ENCODE measurements at places on chromosomes 12 and 14.

- no peak for DNase-seq
Measured at GRCh38 chr14:102442241-102443211, 67.0 kb downstream of the ANKRD9 start.

DNA sequence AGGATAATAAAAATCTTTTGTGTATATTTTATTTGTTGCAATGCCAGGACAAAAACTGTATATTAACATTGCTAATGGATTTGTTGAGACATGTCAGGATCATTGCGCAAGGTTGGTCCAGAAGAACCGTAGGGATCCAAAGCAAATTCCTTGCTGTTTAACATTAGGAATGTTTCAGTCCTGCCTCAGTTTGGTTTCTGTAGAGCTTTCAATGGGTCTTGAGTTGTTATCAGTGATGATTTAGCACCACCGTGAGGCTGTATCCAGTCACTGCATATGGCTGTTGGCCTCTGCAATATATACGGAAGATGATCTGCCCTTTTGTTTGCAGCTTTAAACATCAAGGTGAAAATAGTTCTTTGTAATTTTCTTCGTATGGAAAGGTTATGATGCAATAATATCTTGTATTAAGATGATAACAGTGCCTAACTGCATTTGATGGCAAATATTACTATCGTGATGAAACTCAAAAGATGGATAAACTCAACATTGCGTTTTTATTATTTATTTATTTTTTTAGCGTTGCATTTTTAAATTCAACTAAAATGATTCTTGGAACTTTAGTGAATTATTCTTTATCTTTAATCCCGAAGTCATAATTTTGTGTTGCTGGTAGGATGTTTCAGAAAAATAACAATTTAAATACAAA, 231.2 kb downstream of the AKAP6 start:
- peak; percentile 54 for DNase-seq

GRCh38 chr14:94670692-94671285, 58.6 kb downstream of the SERPINA3 start:
- DNase-seq = no peak

DNA sequence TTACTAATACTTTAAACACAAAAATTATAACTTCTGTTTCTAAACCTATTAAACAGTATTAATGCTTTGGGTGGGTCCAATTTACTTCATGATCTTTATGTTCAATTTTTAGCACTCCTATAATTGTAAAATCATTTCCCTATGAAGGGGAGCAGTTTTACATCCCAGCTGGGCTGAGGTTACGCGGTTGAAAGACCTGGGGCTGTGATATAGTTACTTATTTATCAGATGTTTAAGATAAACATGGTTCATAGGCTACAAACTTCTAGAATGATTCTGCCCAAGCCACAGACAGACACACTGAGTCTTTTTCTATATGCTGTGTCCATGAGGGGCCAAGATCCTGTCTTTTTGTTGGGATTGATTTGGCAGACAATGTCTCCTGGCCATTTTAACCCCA, 44.4 kb downstream of the DYRK2 start:
- peak; percentile 43 for DNase-seq

- DNase-seq = peak; percentile 55
Measured at GRCh38 chr12:560691-561390, 101.1 kb downstream of the B4GALNT3 start.

- no peak for DNase-seq
Measured at GRCh38 chr12:80715713-80716249, 931 bp upstream of the MYF5 start.

DNA sequence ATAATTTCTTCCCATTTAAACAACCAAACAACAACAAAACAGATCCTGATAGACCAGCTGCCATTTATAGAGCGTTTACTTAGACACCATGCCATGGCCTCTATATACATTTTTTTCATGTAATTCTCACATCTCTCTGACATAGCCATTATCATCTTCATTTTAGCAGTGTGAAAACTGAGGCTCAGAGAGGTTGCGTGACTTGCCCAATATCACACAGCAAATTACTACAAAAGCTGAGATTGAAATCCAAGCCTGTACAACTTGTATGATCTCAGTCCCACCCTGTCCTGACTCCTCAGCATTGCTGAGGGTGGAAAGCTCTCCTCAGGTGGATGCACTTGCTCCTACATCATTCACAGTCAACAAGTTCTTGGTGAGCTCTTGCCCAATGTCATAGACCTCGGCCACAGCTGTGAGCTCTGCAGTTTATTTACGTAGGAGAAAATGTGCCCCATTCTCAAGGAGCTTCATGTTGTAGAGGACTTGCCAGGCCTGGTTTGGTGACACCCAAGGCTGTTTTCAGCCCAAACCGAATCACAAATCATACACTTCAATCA, 55.5 kb downstream of the CRACR2A start:
- DNase-seq = no peak

DNA sequence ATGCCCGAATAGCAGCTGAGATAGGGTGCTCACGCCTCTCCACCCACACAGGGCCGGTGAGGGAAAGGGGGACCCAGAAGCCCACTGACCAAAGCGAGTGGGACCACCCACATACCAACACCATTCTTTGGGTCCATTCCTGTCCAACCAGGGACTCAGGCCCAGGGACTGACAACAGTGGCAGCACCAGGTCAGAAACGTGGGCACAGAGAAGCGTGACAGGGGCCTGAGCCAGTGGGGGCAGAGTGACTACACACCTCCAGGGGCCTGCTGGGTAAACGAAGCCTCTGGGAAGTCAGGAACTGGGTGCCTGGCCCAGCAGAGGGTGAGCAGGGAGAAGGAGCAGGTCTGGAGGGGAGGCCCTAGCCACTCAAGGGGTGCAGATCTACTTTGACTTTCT, 13.7 kb downstream of the SPRYD3 start:
- no peak for DNase-seq

GRCh38 chr12:47387994-47388393, 308.2 kb upstream of the AMIGO2 start:
- no peak for DNase-seq

GRCh38 chr14:55128386-55129085, 516 bp upstream of the LGALS3 start:
- DNase-seq = no peak

- DNase-seq = no peak
Measured at GRCh38 chr14:102802834-102803523, 25.7 kb downstream of the TRAF3 start.

DNA sequence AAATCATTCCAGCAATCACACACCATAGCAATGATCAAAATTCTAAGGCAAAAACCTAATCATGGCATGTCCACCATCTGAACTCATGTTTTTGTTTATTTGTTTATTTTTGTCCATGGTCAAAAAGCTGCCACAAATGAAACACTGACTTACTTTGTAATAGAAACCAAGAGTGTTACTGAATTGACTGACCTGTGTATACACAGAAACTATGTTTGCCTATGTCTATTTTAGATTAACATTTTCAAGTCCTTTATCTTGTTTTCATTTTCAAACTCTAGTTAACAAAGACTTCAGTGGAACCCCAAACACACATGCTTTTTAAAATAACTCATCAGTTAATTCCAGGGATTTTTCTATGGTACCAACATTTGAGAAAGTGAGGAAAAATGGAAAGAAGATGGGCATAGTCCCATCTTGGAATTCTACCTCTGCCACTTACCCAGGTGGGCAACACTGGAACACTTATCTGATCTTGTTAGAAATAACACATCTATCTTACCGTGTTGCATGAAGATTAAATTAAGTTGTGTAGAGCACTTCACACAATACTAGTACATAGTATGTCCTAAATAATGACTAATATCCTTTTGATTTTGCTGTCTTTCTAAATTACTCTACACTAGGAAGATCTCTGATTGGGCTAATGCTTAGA, 6.4 kb downstream of the LUM start:
- DNase-seq = no peak

GRCh38 chr12:26374934-26375680, 179.7 kb downstream of the SSPN start:
- no peak for DNase-seq

- no peak for DNase-seq
Measured at GRCh38 chr12:109988274-109988673, 7.9 kb downstream of the GIT2 start.

DNA sequence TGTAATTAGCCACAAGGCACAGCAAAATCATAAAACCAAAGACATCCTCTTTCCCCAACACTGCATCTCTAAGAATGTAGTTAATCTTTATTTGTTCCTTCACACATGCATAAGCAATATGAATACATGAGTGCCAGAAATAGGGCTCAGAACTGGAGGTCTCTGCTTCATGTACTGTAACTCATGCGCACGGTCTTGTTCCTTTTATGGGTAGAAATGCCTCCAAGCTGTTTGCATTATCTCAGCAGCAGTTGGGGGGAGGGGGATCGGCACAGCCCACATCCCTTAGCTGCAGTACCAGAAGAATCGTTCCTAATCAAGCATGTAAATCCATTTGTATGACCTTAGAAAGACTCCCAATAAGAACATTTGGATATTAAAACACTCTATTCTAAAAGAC, 20.0 kb downstream of the RHOJ start:
- no peak for DNase-seq

DNA sequence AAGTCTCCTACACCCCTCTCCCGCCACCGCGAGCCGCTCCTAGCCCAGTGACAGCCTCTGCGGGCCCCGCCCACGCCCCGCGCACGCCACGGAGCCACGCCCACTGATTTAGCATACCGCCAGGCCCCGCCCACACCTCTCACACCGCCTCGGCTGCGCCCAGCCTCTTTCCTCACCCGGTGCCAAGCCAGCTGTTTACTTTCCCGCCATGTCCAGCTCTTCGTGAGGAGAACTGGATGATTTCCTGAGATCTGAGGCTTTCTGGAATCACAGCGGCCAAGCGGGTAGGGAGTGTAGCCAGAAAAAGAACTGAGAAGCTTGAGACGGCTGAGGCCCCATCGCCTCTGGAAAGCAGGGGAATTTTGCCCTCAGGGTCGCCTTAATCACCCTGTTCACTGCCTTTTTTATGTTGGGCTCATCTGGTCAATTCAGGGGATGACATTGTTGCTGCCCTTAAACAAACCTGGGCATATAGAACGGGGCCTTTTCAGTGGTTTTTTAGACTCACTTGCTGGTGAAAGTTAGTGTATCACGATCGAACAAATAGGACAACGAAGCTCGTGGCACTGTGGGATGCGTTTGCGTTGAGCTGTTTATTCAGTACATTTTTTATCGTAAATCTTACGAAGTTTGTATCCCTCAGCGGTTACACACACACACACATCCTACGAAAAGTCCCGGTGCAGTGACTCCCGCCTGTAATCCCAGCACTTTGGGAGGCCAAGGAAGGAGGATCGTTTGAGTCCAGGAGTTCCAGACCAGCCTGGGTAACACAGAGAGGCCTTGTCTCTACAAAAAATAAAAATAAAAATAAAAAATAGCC, at the start of gene RNF212B:
TSS of gene RNF212B (plus strand) at position 165 of the 823 bp plus-strand sequence. CDS start 2,410 bp downstream, outside the sequence.
- DNase-seq = peak; percentile 76

GRCh38 chr12:39928181-39928899, 177.5 kb downstream of the SLC2A13 start:
- no peak for DNase-seq

- DNase-seq = no peak
Measured at GRCh38 chr12:108807476-108807875, 49.9 kb downstream of the SSH1 start.

GRCh38 chr14:76958980-76959710, 69.4 kb downstream of the IRF2BPL start:
- no peak for DNase-seq

Measured in NAMALWA (cell line).